ENCODE measurements at places on chromosomes 6 and 20.
A peak's percentile ranks its signal among the peaks of the same experiment; 100 is the strongest.

GRCh38 chr6:104995989-104996617, 39.2 kb downstream of the LIN28B start:
- DNase-seq: no peak

- DNase-seq: peak; percentile 78
Observed at GRCh38 chr20:2742934-2743559, 50.5 kb downstream of the EBF4 start.

GRCh38 chr6:158032354-158032733, 50.7 kb downstream of the SYNJ2 start:
- DNase-seq: no peak

- DNase-seq: no peak
Observed at GRCh38 chr20:6122873-6123648, at the start of gene FERMT1. Gene FERMT1 (minus strand): TSS chr20:6123030. CDS start chr20:6119554, 3,476 bp downstream.

Measured in activated CD8-positive, alpha-beta memory T cell treated with anti-CD3 and anti-CD28 coated beads, Interleukin-2, amount 50 U/mL, for 4 hours (primary cell).